ENCODE measurements at places on chromosomes 3 and 15.

- DNase-seq, result no peak
Observed at GRCh38 chr3:194484614-194485013, 2.2 kb downstream of the ATP13A3 start.

- DNase-seq, result no peak
Observed at GRCh38 chr15:66462627-66463026, 34.9 kb downstream of the SNAPC5 start.

DNA sequence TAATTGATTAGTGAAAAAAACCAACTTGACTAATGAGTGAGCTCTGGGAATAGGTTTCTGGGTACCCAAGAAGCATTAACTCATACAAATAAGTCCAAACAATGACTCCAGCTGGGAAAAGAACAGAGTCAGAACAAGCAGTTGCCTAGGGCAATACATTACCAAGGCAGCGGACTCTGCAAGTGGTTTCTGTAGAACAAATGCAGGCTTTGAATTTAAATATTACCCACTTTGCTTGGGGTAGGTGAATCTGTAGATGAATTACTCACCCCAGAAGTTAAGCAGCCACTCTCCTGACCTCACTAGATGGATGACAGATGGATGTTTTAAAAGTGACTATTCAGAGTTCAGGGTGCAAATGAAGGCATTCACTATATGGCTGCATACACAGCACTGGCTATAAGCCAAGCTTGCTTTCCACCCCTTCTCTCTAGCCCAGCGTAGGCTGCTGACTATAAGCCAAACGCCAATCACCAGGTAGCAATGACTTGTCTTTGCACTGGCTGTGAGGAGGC, 73.1 kb upstream of the BHLHE40 start:
- DNase-seq, result no peak

DNA sequence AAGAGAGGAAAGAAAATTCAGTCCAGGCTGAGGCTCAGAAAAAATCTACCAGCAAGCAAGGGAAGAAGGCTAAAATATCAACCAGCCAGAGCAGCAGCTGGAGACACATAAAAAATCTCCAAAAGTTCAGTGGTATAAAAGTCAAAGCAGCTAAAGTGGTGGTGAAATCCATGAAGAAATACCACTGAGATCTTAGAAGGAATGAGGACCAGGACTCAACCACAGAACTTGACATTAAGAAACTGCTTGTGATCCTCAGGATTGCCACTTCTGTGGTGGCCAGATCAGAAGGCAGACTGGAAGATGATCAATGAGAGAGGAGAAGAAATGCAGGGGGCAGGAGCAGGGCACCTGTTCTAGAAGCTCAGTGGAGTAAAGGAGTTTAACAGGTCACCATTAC, 22.5 kb downstream of the CNTN3 start:
- DNase-seq, result no peak

GRCh38 chr3:29544701-29545363, 264.0 kb downstream of the RBMS3 start:
- no peak for DNase-seq

GRCh38 chr3:180401226-180401625, 200.7 kb upstream of the TTC14 start:
- no peak for DNase-seq

DNA sequence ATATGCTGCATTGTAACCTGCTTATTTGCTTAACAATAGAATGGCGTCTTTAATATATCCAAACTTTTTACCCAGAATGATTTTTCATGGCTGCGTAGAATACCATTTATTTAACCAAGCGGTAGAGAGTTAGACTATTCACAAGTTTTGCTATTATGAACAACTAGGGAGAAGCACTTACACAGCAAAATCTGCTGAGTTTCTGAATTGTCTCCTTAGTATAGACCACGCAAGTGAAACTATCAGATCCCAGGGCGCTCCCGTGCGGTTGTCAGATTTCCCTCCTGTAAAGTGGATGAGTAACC, 12.6 kb upstream of the ADPGK start:
- DNase-seq, result no peak

DNA sequence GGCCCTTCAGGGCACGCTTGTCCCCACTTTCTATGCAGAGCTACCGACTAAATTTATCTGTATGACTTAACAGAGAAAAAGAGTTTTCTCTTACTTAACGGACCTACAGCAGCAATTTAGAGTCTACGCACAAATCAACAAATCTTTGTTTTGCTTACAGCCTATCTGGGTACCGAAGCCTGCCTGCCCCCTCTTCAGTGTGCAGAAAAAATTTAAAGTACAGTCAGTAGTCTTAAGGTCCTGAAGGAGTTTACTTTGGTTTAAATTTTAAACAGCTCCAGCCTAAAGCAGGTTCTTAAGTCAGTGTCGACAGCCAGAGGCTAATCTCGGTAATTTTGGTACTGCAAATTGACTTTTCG, 570 bp downstream of the SACM1L start:
- DNase-seq, result no peak

DNA sequence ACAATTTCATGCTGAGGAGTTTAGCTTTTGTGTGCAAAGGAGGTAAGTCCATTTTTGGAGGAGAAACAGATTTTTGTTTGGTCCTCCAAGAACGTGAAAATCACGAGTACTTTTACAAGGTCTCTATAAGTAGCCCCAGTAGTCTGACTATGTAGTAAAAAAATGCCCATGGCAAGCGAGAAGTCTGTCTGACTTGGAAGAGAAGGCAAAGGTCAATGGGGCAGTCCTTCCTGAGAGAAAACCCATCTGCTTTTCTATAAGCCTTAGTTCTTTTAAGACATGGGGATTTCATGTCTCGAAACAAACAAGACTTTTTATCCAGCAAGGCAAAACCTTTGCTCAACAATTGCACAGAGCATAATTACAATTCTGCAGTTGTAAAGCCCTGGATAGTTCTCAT, 183.2 kb downstream of the GAP43 start:
- no peak for DNase-seq

GRCh38 chr3:192848371-192849233, 69.1 kb downstream of the MB21D2 start:
- no peak for DNase-seq

GRCh38 chr3:60126511-60127304, 1076.9 kb upstream of the CFAP20DC start:
- no peak for DNase-seq

GRCh38 chr15:85583923-85584390, 203.6 kb downstream of the AKAP13 start:
- no peak for DNase-seq
